Hepatic stellate cell (primary cell): ENCODE measurements at places on chromosomes 11 and 22.

- DNase-seq, result no peak
These were observed 114.7 kb downstream of the CRYBB2 start for GRCh38 chr22:25334162-25334490.

- no peak for DNase-seq
These were observed 100.5 kb downstream of the RASSF10 start for GRCh38 chr11:13109616-13110015.

- DNase-seq, result no peak
These were observed 66.3 kb downstream of the ZC3H12C start for GRCh38 chr11:110159476-110159875.

GRCh38 chr11:122276221-122276620 lies 160.2 kb upstream of the BLID start:
- DNase-seq, result no peak

DNA sequence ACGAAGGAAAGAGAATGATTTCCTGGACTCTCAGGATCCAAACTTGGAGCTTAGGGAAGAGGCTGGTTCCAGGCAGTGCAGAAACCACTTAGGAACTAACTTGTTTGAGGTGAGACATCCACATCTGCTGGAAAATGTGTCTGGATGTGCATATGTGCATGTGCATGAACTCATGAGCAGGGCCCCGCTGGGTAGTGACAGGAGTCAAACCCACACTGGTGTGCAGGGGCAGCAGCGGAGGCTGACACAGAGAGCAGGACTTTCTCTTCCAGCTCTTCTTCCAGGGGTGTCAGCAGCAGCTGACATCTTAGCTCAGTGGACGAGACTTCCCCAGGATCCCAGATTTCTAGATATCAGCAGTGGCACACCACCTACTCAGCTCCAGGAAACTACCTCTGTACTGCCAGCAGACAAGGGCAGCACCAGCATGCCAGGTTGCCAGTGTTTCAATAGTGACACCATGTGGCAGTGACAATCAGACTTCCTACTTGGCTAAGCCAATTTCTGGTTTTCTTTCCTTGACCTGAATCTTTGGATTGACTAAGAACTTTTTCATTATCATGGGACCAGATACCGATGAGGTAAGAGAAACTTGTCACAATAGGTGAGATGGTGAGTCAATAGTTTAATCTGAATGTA lies 227.5 kb upstream of the ZC3H12C start:
- no peak for DNase-seq

DNA sequence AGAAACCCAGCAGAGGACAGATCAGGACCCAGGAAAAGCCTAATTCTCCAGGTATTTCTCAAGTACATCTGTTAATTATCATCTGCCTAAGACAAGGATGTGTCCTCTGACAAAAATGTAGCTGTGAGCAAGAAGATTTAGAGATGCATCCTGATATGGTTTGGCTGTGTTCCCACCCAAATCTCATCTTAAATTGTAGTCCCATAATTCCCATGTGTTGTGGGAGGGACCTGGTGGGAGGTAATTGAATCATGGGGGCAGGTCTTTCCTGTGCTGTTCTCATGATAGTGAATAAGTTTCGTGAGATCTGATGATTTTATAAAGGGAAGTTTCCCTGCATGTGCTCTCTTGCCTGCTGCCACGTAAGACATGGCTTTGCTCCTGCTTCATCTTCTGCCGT lies 381.8 kb downstream of the BUD13 start:
- no peak for DNase-seq

GRCh38 chr11:132114185-132114584 lies 743.8 kb downstream of the NTM start:
- no peak for DNase-seq
